ENCODE measurements at places on chromosomes 3 and 15. TPM values are rescaled to one million over a fixed set of nuclear protein-coding genes. Genes with fewer than 3 reads are reported as not detected.

- DNase-seq, result no peak
Measured at GRCh38 chr15:81338170-81339007, 14.4 kb upstream of the STARD5 start.

DNA sequence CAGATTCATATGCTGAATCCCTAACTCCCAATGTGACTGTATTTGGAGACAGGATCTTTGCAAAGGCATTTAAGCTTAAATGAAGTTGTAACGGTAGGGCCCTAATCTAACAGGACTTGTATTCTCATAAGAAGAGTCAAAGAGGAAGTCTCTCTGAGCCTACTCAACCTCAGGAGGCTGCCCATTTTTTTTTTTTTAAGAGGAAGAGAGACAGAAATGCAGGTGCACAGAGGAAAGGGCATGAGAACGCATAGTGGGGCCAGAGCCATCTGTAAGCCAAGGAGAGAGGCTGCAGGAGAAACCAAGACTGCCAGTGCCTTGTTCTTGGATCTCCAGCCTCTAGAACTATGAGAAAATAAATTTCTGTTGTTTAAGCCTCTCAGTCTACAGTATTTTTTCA, 28.4 kb downstream of the ZNF860 start:
- DNase-seq, result no peak

DNA sequence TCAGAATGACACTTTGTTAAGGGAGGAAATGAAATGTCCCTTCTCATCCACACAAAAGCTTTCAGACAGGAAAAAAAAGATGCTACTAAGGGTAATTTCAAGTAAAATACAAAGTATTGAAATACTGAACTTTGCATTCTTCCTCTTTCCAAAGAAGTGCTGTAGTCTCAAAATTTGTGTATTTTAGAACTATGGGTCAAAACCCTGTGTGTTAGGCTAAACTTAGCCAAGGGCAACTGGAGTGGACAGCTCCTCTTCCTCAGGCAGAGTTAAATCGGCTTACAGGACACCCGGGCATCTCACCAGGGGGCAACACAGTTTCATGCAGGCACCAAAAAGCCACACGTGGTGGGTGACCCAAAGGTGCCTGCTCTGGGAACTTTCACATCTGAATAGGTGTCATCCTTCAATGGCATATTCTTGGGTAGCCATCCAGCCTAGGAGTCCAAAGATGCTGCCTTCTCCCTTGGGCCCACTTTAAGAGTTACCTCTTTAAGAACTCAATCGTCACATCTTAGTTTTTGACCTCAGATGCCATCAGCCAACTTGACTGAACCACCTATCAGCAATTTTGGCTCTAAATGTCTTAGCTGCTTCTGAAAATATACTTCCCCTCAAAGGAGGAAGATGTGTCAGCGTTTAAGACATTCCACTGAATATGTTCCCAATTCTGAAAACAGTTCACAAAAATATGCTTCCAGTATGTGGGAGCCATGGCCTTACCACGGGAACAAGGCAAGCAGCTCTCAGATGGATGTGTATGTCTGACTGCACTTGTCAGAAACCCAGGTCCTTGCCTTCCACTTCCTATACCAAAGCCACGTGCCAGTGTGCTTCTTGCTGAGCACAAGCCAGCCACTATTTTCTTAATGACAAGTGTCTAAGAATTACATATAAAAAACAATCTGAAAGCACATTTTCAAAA, 32.2 kb upstream of the MUC13 start:
- no peak for DNase-seq

GRCh38 chr3:123084738-123085237, 18.0 kb downstream of the PDIA5 start:
- DNase-seq, result no peak

DNA sequence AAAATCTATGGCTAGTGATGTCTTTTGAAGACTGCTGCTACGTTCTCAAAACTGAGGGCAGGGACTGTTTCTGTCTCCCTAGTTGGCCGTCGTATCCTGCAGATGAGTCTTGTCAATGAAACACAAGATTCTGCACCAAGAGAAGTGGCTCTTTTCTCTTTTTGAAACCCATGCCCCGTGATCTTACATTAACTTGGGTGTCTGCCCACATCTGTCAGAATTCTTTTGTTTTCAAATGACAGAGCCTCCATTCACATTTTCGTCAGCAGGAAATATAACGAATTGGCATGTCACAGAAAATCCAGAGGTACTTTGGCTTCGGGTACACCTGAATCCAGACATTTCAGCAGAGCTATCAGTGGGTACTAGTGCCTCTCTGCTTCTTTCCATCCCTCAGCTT, 331.3 kb upstream of the PROK2 start:
- no peak for DNase-seq

DNA sequence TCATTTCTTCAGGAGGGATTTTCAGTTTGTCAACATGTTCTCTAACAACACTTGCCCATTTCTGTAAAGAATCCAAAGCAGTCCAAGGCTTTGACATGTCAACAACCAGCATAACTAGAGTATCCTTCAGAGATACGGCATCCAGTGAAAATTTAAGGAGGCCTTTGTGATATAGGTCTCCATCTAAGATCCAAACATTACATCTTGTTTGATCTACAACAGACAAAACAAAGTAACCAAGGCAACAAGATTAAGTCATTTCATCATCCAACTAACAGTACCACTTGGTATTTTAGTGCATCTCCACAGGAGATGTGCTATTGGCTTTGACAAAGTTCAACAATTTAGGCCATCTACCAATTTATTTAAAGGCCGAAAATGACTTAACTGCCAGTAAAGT, 25.8 kb downstream of the DYNC1LI1 start:
- no peak for DNase-seq

DNA sequence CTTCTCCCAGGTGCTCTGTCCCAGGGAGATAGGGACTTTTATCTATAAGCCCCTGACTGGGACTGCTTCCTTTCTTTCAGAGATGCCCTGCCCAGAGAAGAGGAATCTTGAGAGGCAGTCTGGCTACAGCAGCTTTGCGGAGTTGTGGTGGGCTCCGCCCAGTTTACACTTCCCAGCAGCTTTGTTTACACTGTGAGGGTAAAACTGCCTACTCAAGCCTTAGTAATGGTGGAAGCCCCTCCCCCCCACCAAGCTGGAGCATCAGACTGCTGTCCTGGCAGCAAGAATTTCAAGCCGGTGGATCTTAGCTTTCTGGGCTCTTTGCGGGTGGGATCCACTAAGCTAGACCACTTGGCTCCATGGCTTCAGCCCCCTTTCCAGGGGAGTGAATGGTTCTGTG, 253.8 kb upstream of the ARL6 start:
- no peak for DNase-seq

RNU5B-1 gene
- total RNA-seq, result 20.8 TPM
